ENCODE measurements at places on chromosomes 11 and 22.

- no peak for DNase-seq
Measured at GRCh38 chr11:42315267-42315666, 855.8 kb upstream of the LRRC4C start.

- DNase-seq: no peak
Measured at GRCh38 chr11:1303126-1303821, 6.2 kb downstream of the TOLLIP start.

DNA sequence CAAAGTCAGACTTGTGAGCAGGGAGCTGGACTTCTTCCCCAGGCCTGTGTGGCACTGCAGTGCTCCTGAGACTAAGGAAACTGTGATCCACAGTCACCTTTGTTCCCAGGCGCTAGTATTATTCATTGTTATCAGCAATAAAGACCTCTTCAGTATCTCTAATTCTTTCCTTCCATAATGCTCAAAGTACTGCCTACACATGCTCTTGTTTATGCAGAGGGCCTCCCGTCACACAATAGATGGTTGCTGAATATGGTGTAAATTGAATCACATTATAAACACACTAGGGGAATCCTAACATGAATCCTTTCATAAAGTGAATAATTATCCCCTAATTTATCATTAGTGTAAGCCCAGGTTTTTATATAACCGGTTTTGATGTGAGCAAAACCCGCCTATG, 493.3 kb downstream of the BUD13 start:
- DNase-seq: no peak

GRCh38 chr22:45553351-45554039, 50.8 kb downstream of the FBLN1 start:
- DNase-seq: peak; percentile 92

DNA sequence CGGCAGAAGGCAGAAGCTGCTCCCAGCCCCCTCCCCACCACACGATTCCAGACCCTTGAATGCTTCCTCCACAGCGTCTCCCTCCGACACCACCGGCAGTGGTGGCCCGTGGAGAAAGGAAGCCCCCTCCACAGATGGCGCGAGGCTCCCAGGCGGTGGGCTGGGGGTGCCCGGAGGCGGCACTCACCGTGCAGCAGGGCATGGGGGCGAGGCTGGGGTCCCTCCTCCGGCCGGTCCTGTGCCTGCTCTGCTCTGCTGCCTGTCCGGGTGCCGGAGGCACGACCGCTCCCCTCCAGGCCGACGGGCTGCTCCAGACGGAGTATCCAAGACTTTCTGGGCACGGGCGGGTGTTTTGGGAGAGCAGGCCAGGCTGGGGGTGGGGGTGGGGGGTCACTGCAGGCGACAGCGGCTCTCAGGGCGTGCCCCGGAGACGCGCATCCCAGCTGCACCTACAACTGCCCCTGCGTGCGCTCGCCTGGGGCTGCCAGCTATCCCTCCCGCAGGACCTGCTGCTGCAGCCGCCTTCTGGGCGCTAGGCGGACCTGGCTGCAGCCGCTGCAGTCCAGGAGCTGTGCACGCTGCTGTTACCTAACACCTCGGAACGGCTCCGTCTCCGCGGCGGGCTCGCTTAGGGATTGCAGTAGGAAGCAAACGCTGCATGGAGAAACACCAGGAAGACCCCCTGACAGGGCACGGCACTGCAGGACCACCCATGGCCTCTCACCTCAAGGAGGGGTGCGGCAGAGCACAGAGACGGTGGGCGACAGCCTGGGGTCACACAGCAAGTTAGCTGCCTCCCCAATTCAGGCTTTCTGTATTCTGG, 15.2 kb downstream of the MRGPRG start:
- no peak for DNase-seq

DNA sequence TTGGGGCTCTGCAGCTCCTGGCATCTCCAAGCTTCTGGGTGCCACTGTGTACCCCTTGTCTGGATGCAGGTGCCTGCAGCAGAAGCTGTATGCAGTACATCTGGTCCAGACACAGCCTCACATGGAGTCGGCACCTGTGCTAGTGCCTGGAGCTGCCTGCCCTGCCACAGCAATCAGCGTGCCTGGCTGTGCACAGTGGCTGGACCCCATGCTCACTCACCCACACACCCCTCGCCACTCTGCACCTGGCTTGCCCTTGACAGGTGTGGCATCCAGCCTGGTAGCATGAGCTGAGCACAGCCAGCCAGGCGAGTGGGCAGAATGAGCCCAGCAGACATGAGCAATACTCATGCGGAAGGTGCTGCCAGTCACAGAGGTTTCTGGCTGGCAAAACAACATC, 19.5 kb upstream of the OR6A2 start:
- DNase-seq: no peak

DNA sequence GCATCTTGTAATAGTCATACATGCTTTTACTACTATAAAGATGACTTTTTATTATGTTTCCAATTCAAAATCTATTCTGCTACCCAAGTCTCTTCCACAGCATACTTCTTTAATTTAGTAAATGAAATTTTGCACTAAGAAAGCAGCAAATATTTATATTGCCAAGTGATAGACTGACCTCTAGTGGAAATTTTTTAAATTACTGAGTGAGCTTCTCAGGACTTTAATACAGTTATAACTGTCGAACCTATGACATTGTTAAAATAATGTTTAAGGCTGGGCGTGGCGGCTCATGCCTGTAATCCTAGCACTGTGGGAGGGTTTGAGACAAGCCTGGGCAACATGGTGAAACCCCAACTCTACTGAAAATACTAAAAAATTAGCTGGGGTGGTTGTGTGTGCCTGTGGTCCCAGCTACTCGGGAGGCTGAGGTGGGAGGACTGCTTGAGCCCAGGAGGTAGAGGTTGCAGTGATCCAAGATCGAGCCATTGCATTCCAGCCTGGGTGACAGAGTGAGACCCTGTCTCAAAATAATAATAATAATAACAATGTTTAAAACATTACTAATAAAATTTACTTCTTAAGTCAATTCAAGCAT, 27.3 kb downstream of the STK33 start:
- DNase-seq: peak; percentile 39

- DNase-seq: peak; percentile 57
Measured at GRCh38 chr22:20567371-20567847, 60.0 kb downstream of the MED15 start.

DNA sequence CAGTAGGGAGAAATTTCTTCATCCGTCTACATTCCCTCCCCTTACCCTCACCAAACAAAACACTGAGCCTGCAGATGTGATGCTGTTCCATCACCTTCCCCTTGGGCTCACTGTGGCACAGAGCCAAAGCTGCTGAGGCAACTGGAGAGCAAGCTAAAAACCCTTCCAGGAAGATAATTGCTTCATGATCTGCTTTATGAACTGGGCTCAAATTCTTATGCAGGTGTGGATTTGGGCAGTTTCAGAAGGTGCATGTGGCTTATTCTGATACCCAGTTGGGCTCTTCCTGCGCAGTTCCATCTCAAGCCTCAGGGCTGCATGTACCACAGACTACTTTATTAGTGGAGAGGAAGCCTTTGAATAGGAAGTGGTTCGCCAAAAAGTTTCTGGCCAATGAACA, 58.3 kb downstream of the AAMDC start:
- DNase-seq: no peak

DNA sequence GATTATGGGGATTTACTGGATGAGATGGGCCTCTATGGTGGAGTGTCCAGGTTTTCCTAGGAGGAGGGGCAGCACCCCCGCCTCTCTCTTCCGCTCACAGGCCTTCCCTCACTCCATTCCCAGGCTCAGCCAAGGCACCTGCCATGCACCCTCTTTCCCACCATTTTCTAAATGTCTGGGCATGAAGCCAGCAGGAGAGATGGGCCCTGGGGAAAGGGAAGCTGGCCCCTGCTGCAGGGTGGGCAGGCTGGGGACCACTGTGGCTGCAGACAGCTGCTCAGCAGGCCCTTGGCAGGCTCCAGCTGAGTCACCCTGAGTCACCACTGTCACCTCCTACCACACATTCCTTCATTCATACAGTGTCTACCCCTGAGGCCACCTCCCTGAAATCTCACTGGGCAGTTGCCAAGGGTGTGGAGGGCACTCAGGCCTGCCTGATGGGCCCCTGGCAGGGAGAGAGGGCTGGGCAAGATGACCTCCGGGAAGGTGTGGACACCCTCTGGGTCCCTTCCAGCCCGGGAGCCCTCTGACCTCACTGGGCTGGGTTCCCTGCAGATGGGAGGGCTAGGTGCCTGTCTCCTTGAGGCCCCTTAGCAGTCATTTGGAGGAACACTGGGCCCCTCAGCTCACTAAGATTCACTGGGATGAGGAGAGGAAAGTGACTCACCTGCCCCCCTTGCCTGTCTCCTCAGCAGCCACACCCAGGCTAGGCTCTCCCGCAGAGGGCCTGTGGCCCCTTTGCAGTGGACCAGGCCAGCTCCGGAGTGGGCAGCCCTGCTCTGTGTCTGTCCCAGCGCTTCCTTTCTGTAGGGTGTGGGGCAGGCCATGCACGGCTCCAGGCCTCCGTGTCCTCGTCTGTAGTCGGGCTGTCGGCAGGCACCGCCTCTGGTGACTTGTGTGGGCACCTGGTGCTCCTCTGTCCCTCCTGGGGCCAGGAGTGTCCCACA, 7.8 kb downstream of the MYEOV start:
- peak; percentile 64 for DNase-seq

- no peak for DNase-seq
Measured at GRCh38 chr11:35376118-35376510, 43.2 kb downstream of the SLC1A2 start.

GRCh38 chr11:94806419-94806818, 38.3 kb downstream of the AMOTL1 start:
- DNase-seq: no peak

GRCh38 chr11:119100246-119100970, 1.2 kb downstream of the DPAGT1 start:
- no peak for DNase-seq

DNA sequence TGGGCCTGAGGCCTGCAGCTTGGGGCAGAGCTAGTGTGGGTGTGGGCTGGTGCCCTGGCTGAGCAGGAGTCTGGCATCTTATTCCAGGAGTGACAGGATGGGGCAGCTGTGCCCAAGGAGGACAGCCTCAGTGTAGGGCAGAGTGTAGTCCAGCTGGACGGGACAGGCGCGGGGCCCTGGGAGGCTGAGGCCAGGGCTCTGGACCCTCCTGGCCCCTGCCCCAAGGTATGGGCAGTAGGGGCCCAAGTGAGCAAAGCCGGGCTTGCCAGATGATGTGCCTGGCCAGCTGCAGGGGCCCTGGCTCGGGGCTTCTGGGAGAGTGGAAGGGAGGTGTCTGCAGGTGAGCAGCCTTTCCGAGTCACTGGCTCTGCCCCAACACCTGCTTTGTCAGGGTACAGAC, 1190.9 kb downstream of the BRD1 start:
- no peak for DNase-seq

- DNase-seq: no peak
Measured at GRCh38 chr22:49935561-49935960, 17.1 kb downstream of the CRELD2 start.

- DNase-seq: no peak
Measured at GRCh38 chr11:120974965-120975364, 48.9 kb upstream of the TBCEL start.

GRCh38 chr22:42432020-42432596, at the start of gene NFAM1:
Gene NFAM1, minus strand, starts transcription at chr22:42432403. Its CDS starts 46 bp downstream, at chr22:42432357.
- no peak for DNase-seq

DNA sequence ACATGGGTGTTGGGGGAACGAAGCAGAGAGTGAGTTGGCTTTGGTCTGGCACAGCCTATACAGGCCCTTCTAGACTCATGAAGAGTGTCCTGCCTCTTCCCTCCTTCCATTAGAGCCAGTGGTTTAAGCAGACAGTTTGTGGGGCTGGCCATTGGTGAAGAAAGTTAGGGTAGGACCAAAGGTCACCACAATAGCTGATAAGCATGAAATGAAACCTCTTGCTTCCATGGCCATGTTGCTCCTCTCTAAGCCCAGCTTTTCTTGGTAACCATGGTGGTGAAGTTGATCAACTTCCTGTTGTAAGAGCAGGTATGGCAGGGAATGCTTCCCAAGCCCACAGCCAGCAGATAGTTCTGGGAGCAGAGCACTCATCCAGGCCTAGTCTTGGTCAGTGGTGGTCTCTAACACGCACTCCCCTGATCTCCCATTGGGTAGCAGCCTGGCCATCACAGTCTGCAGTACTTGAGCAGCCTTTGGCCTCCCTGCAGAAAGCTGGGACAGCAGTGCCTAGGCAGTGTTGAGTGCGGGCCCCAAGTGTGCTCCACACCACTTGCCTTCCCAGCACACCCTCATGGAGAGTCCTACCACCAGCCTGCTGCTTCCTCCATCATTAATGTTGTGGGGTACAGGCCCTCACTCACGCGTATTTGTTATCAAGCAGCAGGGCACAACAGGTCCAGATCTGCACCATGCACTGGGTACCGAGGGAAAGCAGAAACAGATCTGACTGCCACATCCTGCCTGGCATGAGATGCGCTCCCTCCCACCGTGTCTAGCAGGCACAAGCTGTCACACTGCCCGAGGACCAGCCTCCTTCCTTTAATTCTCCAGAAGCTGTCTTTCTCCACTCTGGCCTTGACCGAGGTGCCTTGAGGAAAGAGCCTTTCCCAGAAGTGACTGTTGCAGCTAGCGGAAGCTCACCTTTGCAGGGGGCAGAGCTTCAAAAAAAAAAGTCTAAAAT, 65.8 kb upstream of the SUSD2 start:
- DNase-seq: no peak

All from COLO829 (cell line).